Retinal pigment epithelial cell (primary cell): ENCODE measurements at places on chromosomes 11 and 22.

- no peak for DNase-seq
Observed at GRCh38 chr11:59262177-59262818, 49.6 kb upstream of the MPEG1 start.

- DNase-seq = no peak
Observed at GRCh38 chr11:114215871-114216795, 80.1 kb upstream of the NNMT start.

DNA sequence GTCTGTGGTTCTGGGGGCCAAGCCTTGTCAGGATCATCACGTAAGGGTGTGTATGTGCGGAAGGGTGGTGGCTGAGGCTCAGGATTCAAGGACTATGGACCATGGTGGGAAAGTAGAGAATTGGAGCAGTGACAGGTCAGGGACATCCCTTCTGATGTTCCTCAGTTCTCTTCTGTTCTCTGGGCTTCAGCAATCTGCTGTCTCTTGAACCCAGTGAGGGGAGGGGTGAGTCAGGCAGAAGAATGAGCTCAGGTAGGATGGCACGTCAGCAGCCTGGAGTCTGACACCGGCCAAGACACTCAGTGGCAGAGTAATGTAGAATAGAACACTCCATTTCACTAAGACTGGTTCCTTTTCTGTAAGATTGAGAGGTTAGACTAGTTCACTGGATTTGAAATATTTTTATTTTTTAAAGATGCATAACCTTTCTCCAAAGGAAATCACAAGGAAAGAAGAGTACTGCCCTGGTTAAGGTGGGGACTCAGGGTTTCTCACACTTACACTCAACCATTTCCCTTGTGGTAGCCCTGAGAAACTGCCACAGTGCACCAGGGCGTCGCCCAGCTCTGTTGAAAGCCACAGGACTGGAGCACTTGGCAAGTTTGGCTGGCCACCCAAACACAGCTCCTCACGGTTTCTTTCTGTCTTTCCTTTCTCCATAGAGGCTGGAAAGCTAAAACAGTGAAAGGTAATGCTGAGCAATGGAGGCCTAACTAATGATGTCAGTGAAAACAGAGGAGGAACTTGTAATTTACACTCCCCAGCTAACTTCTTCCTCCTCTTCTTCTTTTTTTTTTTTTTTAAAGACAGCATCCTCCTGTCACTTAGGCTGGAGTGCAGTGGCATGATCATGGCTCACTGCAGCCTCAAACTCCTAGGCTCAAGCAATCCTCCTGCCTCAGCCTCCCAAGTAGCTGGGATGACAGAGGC lies 23.1 kb upstream of the MICAL2 start:
- DNase-seq = no peak

DNA sequence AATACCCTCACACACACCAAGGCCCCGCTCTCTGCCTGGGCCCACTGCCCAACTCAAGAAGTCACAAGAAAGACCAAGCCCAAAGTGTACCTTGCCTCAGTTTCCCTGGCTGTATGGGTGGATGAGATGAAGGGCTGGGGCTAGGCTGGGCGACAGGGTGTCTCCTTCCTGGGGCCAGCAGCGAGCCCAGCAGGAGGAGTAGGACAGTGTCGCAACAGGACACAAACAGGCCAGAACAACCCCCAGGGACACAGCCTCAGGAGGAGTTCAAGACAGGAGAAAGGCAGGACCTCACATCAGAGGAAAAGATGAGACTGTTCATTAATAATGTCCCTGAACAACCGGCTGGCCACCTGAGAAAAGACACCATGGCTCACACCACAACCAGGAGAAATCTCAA lies 13.3 kb downstream of the CSNK1E start:
- no peak for DNase-seq

GRCh38 chr11:8533332-8533731 lies 60.7 kb downstream of the STK33 start:
- DNase-seq = no peak

GRCh38 chr11:117200813-117201657 lies 1.9 kb downstream of the TAGLN start:
- DNase-seq = no peak

- DNase-seq = no peak
Observed at GRCh38 chr11:129279326-129280026, 87.4 kb upstream of the ARHGAP32 start.

- no peak for DNase-seq
Observed at GRCh38 chr22:38717244-38717643, 11.5 kb downstream of the GTPBP1 start.

GRCh38 chr22:27650572-27650971 lies 151.0 kb downstream of the MN1 start:
- no peak for DNase-seq

- no peak for DNase-seq
Observed at GRCh38 chr22:27990451-27990840, 71.4 kb upstream of the PITPNB start.

DNA sequence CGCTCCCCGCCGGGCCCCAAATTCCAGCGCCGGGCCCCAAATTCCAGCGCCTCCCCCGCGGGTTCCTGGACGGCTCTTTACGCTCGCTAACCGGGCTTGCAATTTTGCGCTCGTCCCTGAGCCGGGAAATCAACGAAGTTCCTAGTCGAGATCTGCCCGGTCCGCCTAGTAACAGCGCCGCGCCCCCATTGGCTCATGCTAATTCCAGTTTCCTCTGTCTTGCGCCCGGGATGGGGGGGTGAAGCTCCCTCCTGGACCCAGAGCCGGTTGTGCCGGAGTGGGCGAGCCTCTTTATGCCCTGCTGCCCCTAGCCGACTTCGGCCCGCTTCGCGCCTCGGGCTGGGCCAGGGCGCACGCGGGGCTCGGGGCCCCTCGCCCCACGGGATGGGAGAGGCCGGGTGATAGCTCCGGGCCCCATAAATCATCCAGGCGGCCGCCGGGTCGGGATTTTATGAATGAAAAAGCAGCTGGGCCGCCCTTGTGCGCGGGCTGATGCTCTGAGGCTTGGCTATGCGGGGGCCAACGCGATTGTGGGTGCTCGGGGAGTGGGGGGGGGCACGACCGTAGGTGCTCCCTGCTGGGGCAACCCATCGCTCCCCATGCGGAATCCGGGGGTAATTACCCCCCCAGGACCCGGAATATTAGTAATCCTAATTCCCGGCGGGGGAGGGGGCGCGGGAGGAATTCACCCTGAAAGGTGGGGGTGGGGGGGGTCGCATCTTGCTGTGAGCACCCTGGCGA lies 1.8 kb upstream of the CCND1 start:
- peak; percentile 91 for DNase-seq

GRCh38 chr11:46537537-46538295 lies 56.1 kb downstream of the AMBRA1 start:
- DNase-seq = no peak

- no peak for DNase-seq
Observed at GRCh38 chr11:100612766-100613165, 74.3 kb upstream of the ARHGAP42 start.

DNA sequence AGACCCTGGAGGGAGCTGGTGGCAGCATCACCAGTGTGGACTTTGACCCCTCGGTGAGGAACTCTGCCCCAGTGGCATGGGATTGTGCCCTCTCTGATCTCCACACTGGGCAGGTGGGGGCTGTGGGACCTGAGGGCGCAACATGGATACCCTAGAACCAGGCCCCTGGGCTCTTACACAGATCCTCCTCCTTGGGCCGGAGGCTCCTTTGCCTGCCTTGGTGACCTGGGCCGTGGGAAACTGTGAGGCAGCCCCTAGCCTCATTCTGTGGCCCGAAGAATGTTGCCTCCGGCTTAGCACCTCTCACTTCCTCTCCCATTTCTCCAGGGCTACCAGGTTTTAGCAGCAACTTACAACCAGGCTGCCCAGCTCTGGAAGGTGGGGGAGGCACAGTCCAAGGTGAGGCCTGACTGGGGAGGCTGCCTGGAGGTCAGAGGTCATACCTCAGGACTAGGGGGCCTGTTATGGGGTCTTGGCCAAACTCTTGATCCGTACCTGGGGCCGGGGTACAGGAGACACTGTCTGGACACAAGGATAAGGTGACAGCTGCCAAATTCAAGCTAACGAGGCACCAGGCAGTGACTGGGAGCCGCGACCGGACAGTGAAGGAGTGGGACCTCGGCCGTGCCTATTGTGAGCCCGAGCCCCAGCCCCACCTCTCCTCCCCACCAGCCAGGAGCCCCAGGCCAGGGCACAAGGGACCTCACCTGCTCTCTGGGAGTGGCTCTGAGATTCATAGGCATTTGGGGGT lies 12.2 kb downstream of the ATG16L2 start:
- DNase-seq = no peak

DNA sequence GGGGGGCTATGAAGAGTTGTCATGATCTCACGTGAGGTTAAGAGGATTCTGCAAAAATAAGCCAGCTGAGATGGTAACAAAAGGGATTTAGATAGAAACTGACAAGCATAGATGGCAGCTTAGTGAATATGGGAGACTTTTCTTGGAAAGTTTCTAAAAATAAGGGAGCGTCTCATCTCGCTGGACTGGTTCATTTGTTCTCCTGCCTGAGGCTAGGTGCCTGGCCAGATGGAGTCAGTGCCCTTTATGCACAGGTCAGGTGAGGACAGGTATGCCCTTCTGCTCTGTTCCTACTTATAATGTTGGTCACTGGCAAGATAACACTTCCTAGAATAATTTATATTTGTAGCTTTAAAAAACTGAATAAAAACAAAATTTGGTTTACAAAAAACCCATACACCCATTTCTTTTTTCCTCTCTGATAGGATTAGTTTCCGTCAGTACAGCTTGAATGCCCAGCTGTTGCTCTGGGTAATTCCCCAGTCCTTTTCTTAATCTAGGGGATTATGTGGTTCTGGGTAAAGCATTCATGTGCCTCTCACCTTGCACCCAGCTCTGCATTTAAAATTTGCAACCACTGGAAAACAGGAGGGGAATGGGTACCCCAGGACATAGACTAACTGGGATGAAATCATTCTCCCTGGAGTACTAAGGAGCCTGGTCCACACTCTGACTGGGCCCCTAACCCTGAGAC lies 90.0 kb downstream of the AMOTL1 start:
- no peak for DNase-seq

DNA sequence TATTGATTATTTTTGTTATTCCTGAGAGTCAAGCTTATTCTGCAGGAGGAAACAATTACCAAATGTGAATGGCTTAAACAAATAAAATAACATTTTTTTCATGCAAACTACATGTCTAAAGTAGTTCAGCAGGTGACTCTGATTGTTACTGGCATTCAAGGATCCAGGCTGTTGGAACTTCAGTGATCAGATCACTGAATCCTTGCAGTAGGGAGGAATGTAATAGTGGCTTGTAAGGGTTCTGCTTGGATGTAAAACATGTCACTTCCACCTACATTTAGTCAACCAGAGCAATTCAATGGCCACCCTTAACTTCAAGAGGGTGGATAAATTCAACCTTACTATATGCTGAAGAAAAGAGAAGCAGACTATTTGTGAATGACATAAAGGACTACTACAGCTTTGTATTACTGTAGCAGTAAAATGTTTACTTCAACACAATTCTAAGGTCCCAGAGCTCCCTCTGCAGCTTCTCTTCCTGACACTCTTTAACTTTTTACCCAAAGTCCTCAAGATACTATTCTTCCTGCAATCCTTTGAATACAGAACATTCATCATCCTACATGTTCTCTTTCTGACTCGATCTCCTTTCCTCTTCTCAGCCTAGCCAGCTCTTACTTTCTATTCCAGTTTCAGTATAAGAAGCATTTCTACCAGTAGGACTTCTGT lies 284.0 kb downstream of the LRRC4C start:
- DNase-seq = no peak

GRCh38 chr11:15347969-15348734 lies 233.4 kb downstream of the INSC start:
- DNase-seq = no peak

DNA sequence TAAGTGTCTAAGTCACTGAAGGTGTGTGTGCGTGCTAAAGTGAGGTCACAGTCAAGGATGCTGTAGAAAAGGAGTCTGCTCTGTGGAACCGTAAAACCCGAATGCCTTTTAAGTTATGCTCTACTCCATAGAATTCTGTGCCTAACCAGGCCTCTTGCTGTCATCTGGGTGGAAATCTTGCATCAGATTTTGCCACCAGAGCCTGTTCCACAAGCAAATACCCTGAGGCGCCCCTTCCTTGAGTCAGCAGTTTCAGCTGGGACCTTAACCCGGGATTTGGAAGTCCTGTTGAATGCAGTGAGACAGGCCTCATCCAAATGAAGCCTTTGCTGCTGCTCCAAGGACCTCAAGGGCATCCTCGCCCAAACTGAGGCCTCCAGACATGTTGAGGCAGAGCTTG lies 109.8 kb downstream of the WNT11 start:
- no peak for DNase-seq

DNA sequence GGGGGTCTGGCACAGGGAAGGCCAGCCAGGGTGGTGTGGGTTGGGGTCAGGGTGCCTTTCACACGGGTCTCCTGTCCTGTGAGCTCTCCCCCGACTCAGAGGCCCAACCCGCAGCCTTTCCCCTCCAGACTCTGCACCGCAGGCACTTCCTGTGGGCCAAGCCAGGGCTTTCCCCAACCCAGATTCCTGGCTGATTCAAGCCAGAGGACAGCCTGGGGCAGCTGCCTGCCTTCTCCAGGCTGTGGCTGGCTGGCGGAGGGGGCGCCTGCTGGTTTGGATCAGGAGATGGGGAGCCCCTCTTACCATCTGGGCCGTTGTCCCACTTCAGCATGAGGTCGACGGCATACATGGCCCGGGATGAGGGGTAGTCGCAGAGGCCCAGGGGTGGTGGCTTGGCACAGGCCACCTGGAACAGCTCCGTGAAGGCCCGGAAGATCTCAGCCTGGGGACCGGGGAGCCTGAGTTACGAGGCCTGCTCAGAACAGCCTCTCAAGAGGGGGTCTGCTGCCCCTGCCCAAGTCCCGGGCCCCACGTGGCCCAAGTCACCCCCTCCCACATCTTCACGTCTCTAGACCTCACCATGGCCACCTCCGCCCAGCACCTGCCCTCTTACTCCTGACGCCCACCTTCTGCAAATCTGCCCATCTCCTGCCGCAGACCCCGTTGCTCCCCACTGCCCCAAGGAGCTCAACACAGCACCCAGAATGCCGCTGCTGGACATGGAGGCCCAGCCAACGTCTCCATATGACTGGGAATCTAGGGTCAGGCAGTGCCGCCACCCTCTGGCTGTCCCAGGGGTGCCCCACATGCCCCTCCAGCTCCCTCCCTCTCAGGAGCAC lies 17.3 kb downstream of the TSPO start:
- DNase-seq = no peak

DNA sequence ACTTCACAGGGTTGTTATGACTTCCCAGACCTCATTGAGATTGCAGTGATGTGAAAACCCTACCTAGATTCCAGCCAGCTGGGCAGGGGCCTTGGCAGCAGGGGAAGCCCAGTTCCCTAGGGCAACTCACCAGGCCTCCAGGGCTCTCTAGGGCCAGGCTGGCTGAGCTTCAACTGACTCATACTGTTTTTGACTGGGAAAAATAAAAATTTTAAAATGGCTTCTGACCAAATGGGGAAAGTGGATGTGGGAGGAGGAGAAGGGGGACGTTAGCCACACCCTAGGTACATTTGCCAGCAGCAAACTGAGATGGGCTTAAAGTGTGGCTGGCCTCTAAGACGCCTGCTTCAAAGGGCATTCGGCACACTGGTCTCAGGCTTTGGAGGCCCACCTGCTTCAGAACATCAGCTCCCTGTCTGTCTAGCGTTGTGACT lies 39.0 kb downstream of the BMAL1 start:
- DNase-seq = no peak

DNA sequence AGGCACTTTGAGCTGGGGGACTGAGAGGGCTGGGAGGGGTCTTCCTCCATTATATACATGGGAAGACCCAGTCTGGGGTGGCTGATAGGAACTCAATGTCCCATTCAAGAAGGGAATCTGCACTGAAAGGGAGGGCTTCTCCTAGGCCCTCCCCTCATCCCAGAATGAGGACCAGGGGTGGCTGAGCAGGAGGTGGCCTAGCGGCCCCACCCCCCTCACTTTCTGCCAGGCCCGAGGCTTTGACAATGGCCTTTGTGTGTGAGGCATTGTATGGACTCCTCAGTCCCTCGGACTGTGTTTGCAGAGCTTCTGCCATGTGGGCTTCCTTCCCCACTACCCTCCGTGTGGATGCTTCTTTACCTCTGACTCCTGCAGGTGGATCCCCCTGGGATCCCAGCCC lies 65.7 kb downstream of the NECTIN1 start:
- DNase-seq = no peak
